ENCODE measurements at places on chromosomes 11 and 22. TPM values are rescaled to one million over a fixed set of nuclear protein-coding genes. Genes with fewer than 3 reads are reported as not detected.

STX3 gene
- 15.7 TPM for total RNA-seq

ATM gene
- total RNA-seq = 83.6 TPM

DNA sequence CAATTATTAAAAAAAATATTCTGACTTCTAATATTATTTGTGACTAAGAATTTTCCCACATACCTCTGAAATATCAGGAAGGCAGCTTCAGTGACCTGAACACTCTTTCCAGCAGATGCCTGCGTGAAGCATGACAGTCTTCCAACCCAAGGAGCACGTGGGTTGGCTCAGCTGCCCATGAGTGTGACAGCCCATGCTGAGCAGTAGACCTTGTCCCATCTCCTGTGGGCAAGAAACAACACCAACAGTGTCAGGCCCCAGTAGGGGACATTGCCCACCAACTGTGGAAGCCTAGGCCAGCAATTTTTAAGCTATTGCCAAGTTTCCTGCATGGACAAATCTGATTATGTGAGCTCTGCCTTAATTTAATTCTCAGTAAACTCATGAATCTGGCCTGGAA, 66.4 kb upstream of the OLFML1 start:
- no peaks in the 10 kb centered on the region for H3K36me3 ChIP-seq
- H3K27me3 ChIP-seq = no peaks in the 10 kb centered on the region
- no peak overlapping the region for H3K27ac ChIP-seq
- H3K4me3 ChIP-seq = no peak overlapping the region
- H3K4me1 ChIP-seq = no peaks in the 10 kb centered on the region

DNA sequence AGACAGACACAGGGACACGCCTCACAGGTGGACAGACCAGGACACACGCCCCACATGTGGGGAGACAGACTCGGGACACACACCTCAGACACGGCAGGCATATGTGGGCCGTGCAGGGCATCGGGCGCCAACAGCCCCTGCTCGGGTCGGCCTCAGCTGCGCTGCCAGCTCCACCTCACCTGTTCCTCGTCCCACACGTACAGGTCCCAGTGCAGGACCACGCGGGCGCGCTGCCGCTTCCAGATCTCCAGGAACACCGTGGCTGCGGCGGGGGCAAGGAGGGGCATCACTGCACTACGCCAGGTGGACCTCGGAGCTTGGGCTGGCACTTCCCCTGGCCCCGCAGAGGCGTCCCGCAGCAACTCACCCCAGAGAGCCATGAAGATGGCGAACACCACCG, 12.4 kb downstream of the ANO9 start:
- H3K36me3 ChIP-seq = no peaks in the 10 kb centered on the region
- DNase-seq = no peak
- no peak overlapping the region for H3K27ac ChIP-seq

GRCh38 chr11:109739379-109739778, 317.4 kb downstream of the C11orf87 start:
- DNase-seq = no peak
- H3K36me3 ChIP-seq = no peaks in the 10 kb centered on the region
- no peaks in the 10 kb centered on the region for H3K27me3 ChIP-seq
- H3K27ac ChIP-seq = no peak overlapping the region
- no peaks in the 10 kb centered on the region for H3K4me1 ChIP-seq

DNA sequence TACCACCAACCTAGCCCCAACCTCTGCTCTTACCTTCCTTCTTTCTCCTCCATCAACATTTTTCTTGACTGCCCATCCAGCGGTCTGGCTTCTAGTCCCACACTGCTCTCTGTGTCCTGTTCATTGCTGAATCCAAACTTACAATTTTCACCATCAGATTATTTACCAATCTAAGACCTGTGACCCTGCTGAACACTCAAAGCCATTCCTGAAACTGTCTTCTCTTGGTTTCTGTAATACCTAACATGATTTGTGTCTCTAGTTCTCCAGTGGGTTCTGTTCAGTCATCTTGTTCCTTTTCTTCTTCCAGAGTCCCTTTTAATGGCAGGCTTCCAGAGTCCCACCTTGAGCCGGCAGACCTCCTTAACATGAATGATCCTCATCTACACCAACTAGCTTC, 24.1 kb downstream of the RRAS2 start:
- H3K4me1 ChIP-seq = peaks cover 4% of the 10 kb centered on the region
- H3K36me3 ChIP-seq = no peaks in the 10 kb centered on the region
- no peak for DNase-seq
- no peak overlapping the region for H3K27ac ChIP-seq
- no peaks in the 10 kb centered on the region for H3K27me3 ChIP-seq

DNA sequence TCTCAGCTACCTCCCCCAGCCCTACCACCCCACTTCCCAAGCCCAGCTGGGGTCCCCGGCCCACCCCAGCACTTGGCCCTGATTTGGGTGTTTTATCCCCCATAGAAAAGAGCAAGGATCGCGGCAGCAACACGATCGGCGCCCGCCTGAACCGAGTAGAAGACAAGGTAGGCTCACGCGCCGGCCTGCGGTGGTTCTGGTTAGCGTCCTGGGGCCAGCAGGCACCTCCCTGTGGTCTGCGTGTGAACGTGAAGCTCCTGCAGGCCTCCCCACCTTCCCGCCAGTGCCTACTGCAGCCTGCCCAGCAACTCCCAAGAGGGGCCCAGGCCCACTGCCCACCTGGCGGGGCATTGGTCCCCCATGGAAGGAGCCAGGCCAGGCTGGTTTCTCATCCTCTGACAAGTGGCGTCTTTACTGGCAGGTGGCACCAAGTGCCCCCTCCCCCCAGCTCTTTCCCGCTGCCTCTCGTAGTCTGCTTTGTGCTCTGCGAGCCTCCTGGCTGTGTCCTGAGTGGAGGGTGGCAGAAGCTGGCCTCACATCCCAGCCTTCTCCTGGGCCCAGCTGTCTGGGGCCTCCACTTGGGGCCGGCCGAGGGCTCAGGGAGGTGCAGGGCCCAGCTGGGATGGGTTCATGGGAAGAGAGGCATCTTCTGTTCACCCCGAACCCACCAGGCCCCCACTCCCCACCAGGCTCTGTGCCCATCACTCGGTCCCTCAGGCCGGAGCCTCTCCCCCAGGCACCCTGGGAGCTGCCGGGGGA, 78.3 kb upstream of the KCNQ1OT1 start:
- peaks cover 44% of the 10 kb centered on the region for H3K4me1 ChIP-seq
- H3K4me3 ChIP-seq = no peak overlapping the region
- H3K27ac ChIP-seq = peak overlapping the region; percentile 59
- H3K36me3 ChIP-seq = no peaks in the 10 kb centered on the region
- H3K27me3 ChIP-seq = no peaks in the 10 kb centered on the region
- peak; percentile 56 for DNase-seq

Data from ovary (tissue), 10 donors.